ENCODE measurements at places on chromosomes 6 and 20.

- no peak for DNase-seq
These were observed 542.8 kb downstream of the CDH26 start for GRCh38 chr20:60501048-60501447.

- no peak for DNase-seq
These were observed 19.0 kb downstream of the PACSIN1 start for GRCh38 chr6:34484899-34485298.

DNA sequence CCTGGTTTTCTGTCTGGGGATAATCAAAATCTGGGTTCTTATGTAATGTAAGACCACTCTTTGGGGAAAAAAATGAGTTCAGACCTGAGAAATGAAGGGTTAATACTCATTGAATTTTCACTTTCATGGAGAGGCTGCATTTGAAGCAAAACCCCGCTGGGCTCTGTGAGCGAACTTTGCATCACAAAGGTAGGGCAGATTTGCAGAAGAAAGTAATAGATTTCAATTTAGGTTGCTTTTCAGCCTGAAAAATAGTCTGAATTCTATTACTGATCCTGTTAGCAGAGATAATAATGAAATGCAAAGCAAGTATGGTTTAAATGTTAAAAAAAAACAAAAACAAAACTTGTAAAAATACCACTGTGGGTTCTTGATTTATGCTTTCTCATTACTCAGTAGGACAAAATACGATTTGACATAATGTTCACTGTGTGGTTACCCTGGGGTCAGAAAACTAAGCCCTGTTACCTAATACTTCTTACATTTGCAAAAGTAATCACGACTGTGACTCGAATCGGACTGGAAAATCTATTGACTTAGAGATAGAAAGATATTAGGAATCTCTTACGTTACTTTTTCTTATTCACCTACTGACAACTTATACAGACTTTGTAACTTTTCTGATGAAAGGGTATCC, 72.2 kb downstream of the UST start:
- DNase-seq, result no peak

- DNase-seq, result no peak
These were observed 15.5 kb downstream of the ASIP start for GRCh38 chr20:34256629-34257124.

DNA sequence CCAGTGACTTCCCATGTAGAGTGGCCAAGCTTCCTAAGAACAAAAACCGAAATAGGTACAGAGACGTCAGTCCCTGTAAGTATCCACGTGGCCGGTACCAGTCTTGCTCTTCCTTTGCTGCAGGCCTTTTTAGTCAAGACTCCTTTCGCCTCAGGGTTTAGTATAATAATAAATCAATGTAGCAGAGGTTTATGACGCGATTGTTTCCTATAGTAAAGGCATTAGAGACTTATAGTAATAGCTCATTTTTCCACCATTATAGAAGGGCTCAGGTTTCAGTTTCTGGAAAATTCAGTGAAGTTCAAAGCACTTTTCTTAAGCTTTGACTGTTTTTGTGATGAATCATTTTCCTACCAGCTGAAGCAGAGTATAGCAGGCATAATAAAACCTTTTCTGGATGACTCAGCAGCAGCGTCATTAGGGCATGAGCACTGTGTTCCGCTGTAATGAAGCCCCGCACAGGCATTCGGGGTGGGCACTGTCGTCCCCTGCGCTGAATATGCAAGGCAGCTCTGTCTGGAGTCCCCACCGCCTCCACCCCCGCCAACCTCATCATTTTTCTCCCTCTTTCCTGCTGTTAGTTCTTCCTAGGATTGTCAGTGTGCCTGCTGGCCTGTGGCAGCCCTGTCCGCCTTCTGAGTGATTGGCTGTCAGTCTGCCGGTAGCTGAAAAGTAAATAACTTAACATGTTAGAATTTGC, 51.3 kb downstream of the PTPN1 start:
- DNase-seq, result no peak

- no peak for DNase-seq
These were observed 178.0 kb downstream of the CLIC5 start for GRCh38 chr6:45837541-45838200.

DNA sequence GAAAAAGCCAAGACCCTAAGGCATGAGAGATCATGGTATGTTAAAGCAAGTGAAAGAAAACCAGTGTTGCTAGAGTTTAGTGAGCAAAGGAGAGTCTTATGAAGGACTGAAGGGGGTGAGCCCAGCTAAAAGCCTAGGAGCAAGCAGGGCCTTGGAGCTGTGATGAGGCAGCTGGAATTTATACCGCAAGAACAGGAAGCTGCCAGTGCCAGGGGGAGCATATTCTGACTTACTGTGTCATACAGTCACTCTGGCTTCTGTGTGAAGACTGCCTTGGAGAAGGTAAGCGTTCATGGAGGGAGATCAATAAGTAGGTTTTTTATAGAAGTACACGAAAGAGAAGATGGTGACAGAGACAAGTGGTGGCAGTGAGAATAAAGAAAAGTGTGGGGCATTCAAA, 308.9 kb upstream of the THEMIS start:
- DNase-seq, result no peak

- no peak for DNase-seq
These were observed 41.1 kb downstream of the CLIC5 start for GRCh38 chr6:45974596-45974995.

- no peak for DNase-seq
These were observed 225.7 kb upstream of the TENT5A start for GRCh38 chr6:81978230-81978629.

DNA sequence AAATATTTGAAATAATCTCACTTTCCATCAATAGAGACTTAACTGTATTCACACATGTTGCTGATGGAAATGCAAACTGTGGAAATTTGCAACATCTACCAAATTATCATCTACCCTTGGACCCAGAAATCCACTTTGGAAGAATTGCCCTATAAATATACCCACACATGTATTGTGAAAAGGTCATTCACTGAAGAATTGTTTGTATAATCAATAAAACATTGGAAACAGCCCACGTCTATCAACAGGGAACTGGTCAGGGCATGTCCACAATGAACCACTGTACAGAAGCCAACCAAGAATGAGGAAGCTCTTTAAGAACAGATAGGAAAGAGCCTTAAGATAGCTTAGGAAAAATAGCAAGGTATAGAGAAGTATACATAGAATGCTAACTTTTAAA, 36.2 kb downstream of the PXDC1 start:
- peak; percentile 19 for DNase-seq

DNA sequence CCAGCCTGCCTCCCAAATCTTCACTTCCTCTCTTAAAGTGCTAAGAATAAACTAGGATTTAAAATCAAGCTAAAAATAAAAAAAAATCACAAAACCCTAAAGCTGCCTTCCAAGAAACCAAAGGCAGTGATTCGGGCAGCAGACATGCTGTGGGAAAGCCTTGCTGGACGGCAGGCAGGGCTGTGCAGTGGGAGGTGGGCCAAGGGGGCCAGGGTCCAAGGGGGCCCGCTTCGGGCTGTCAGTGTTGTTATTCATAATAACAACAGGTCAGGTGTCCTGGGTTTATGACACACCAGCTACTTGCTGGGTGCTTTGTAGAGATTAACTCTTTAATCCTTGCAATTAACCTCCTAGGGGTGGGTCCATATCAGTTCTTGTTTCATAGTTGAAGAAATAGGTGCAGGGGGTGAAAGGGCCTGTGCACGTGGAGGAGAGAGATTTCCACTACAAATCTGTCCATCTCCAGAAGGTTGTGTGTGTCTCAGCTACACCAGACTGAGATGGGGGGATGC, 40.4 kb downstream of the CD40 start:
- DNase-seq, result no peak

GRCh38 chr6:111761783-111762312, 111.4 kb downstream of the FYN start:
- peak; percentile 64 for DNase-seq

GRCh38 chr20:33589059-33589458, 73.1 kb upstream of the C20orf144 start:
- DNase-seq, result no peak

GRCh38 chr6:38813041-38813823, 98.1 kb downstream of the DNAH8 start:
- no peak for DNase-seq

DNA sequence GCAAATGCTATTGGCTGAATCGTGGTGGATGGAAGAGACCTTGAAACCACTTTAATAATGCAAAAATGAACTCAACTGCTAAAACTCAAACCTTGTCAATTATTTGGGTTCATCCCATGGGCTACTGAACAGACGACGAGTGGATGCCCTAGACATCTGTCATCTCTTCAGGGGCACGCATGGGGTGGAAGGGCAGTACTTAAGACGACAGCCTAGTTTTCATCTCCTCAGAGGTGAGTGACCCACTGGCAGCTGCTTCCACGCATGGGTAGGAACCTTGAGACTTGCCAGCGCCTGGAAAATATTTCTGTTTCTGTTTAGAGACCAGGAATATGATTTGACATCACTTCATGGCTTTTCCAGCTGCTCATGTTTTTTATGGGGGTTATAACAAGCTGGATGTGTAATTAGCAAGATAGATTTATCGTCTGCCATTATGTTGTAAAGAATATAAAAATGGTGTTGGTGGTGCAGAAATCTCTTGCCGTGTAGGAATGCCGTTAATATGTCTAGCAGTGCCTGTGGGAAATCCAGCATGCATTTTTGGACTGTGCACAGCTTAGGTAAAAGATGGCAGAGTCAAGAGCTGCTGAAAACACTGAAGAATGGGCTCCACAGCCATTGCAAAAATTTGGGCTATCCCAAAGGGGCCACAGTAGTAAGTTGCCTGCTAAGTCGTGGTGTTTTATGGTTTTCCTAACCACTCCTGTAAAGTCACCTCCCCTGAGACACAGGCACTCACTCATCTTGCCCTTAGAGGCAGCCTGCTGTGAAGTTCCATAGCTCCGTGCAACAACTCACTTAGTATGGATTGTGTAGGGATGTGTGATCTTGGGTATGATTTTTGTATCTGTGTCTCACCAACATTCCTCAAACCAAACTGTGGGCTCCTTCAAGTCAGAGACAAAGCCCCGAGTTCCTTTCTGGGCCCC, 203.3 kb downstream of the EYA2 start:
- DNase-seq, result no peak

DNA sequence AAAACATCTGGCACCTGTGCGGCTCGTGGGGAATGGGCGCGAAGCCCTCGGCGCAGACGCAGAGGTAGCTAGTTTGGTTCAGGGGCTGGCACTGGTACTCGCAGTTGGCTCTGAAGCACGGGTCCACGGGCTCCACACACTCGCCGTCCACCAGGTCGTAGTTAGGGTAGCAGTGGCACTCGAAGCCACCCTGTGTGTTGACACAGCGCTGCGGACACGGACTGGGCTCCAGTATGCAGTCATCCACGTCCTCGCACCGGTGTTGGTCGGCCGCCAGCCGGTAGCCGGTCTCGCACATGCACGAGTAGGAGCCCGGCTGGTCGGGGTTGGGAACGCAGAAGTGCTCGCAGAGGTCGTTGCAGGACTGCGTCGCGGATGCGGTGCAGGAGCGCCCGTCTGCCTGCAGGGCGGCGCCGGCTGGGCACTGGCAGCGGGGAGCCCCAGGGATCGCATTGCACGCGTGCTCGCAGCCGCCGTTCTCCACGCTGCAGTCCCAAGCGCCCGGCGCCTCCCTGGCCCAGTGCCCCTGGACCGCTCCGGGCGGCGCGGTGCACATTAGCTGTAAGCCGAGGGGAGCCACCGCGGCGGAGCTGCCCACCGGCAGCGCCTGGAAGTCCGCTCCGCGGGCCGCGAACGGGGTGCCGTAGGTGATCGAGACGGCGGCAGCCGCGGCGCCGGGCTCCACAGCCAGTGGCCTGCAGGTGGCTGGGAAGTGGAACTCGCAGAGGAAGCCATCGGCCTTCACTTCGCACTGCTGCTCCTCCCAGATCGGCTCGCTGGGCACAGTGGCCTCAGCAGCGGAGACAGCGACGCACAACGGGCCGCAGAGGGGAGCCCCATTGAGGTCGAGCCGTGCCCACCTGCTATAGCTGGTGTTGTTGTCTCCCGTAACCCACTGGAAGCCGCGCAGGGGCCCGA, 930 bp downstream of the THBD start:
- peak; percentile 91 for DNase-seq

GRCh38 chr6:125832391-125833117, 41.8 kb downstream of the NCOA7 start:
- DNase-seq, result no peak

- DNase-seq, result peak; percentile 72
These were observed 85.2 kb upstream of the PHACTR3 start for GRCh38 chr20:59518881-59519706.

- no peak for DNase-seq
These were observed 9.9 kb downstream of the NRN1 start for GRCh38 chr6:5996714-5997419.

DNA sequence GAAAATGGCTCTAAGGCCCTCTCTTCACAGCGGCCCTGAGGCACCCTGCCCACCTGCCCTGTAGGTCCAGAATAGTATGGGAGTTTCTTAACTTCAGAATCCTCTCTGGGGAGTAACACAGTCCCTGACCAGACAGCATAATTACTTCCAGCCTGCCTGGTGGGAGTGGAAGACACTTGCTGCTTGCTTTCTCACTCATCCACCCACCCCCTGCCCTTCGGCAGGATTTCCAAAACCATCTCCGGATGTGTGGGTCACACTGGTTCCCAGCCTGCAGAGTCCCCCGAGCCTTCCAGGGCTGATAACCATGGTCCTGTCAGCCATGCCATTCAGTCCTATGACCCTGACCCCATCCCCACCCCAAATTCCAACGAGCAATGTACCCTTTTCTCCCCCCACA, 5.4 kb downstream of the SLC29A1 start:
- DNase-seq, result no peak

DNA sequence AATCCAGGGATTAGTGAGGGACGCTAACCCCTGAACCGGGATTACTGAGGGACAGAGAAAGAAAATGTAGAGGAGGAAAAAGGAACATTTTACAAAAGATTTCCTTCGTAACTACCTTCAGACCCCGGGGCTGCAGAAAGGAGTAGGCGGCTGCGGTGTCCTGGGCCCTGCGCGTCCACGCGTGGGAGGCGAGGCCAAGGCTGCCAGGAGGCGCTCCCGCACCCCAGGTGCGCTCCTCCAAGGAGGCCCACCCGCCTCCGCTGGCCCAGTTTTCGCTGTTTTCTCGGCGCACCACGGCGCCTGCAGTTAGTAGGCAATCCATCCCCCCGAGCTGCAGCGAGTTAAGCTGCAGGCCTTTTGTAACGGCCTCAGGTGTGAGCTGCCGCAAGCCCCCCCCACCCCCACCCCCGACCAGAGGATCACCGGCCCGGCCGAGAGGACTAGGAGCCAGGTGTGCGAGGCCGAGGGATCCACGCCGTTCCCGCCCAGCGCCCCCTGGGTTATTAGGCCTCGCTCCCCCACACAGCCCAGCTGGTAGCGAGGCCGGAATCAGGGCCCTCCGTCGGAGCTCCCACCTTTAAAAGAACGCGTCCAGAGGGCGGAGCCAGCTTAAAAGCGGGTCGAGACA, 380.3 kb upstream of the ARID1B start:
- DNase-seq, result no peak

- DNase-seq, result no peak
These were observed 297.5 kb upstream of the FERMT1 start for GRCh38 chr20:6420336-6420735.

- DNase-seq, result no peak
These were observed 8.0 kb downstream of the PRDM13 start for GRCh38 chr6:99614430-99615186.
